ENCODE measurements at places on chromosomes 3 and 15. TPM values are rescaled to one million over a fixed set of nuclear protein-coding genes. Genes with fewer than 3 reads are reported as not detected.

The XCR1 gene
- not detected for total RNA-seq

The CHRD gene
- total RNA-seq = 6.8 TPM

The KNSTRN gene
- total RNA-seq = 129 TPM

The FAM227B gene
- 25.1 TPM for total RNA-seq

The ABI3BP gene
- not detected for total RNA-seq

The ISG20 gene
- total RNA-seq = 0.56 TPM

The CADPS gene
- 11.7 TPM for total RNA-seq

The CILP gene
- 0.22 TPM for total RNA-seq

The GJD2 gene
- total RNA-seq = not detected

The CNTN3 gene
- 0.21 TPM for total RNA-seq

The BFSP2 gene
- not detected for total RNA-seq

The CDCP1 gene
- total RNA-seq = 0.12 TPM

The MST1 gene
- total RNA-seq = 2.7 TPM

The AP3B2 gene
- total RNA-seq = 0.97 TPM

The FBN1 gene
- total RNA-seq = 78.8 TPM

Measured in neural progenitor cell (in vitro differentiated cells).